Mononuclear cell (primary cell): ENCODE measurements at places on chromosomes 2 and 18. TPM values are rescaled to one million over a fixed set of nuclear protein-coding genes. Genes with fewer than 3 reads are reported as not detected.

The IMPA2 gene
- total RNA-seq = 25.1 TPM

The HOXD8 gene
- not detected for total RNA-seq

The CRYGD gene
- not detected for total RNA-seq

The ANKRD62 gene
- total RNA-seq = not detected

The SCG2 gene
- 0.42 TPM for total RNA-seq

The CDH7 gene
- total RNA-seq = not detected

The ATL2 gene
- 159 TPM for total RNA-seq

The RESP18 gene
- not detected for total RNA-seq

The LBH gene
- total RNA-seq = 91.4 TPM
